Vagina (tissue), 2 donors: ENCODE measurements at places on chromosomes 16 and 17.

- DNase-seq = no peak
These were observed 37.2 kb upstream of the ENDOV start for GRCh38 chr17:80377798-80378197.

DNA sequence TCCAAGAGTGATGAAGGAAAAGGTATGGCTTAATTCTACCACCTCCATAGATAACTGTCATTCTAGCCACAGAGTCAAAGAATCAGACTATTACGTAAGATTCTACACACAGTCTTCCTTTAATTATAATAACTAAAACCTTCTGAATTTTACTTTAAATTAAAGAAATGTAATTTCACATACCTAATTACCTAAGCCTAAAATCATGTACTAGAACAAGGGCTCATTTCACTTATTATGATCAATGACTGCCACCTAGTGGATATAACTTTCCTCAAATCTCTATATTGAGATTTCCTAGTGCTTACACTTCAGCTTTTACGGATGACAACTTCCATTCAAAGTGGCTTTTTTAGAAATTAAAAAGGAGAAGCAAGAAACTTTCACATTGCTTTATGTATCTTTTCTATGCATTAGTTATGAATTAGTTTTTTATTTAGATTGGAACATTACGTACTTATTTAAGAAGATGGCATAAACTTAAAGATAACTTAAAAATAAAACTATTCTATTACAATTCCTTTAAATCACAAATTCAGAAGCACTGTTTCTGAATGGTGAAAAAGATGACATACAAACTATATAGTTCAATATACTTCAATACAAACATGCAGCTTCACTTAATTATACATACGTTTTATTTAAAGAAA, 18.2 kb upstream of the ABCA10 start:
- DNase-seq = no peak

- no peak for DNase-seq
These were observed 18.0 kb downstream of the FAM234A start for GRCh38 chr16:252366-253337.

DNA sequence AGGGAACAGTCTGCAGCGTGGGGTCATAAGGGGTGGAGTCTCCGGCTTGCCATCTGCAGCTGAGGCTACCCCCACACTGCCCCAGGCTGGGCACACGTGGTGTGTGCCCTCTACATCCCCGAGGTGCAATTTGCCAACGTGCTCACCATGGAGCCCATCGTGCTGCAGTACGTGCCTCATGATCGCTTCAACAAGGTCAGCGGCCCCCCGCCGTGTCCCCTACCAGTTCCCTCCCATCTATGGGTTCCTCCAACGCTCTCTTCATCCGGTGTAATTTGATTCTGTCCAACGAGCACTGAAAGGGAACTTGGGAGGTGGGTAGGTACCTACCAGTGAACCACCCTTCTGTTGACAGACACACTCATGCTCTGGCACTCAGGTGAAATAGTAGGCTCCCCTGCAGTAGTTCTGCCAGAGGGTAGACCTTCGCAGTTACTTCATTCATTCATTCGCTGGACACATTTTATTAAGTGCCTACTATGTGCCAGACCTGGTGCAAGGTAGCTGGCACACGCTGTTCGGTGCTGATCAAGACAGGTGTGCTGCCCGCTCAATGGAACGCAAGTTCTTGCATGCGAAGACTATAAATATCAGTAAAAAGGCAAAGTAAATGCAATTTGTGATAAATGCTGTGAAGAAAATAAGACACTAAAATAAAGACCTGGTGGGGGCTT, 2.7 kb downstream of the MLLT6 start:
- no peak for DNase-seq

- no peak for DNase-seq
These were observed 37.1 kb downstream of the SPACA3 start for GRCh38 chr17:33028778-33029177.

GRCh38 chr16:77975942-77976341, 46.4 kb upstream of the CLEC3A start:
- no peak for DNase-seq

DNA sequence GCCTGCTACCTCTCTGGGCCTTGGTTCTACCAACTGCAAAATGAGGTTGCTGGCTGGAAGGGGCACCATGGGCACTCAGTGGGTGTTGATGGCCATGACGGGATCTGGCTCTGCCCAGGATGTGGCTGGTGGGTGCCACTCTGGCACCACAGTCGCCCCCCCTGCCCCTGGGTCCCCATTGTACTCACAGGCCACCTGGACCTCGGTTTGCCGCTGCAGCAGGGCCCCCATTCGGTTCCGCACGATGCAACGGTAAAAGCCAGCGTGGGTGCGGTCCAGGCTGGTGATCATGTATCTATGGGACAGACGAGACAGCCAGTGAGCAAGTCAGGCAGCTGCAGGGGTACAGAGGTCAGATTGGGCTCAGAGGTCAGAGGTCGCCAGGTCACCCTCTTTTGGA, 160.1 kb upstream of the CDC42EP4 start:
- no peak for DNase-seq

DNA sequence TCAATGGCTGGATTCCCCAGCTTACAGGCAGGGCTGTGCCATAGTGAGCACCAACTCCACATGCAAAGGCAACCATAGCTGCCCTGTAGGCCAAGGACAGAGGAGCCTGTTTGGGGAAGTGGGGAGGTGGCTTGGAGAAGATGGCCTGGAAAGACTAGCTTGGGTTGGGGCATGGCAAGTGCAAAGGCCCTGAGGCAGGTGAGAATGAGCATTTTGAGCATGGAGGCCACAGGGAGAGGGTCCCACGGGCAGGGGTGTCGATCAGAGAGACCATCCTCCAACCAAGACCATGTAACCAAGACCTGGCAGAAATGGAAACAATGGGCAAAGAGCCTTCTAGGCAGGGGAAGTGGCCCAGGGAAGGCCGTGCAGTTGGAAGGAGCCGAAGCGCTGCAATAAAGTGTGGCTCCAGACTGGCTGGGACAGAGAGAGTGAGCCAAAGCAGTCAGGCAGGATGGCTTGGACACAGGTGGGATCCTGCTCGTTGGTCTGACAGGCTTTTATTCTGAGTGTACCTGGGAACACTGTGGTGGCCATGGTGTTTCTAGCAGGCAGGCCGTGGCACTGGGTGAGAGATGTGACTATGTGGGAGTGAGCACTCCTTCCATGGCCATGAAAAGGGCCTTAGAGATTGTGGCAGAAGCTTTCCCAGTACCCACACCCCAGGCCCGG, 24.8 kb upstream of the MPRIP start:
- DNase-seq = no peak

- DNase-seq = no peak
These were observed 39.2 kb downstream of the TMEM11 start for GRCh38 chr17:21174713-21175112.

GRCh38 chr17:75267411-75268232, 3.4 kb downstream of the MIF4GD start:
- no peak for DNase-seq

DNA sequence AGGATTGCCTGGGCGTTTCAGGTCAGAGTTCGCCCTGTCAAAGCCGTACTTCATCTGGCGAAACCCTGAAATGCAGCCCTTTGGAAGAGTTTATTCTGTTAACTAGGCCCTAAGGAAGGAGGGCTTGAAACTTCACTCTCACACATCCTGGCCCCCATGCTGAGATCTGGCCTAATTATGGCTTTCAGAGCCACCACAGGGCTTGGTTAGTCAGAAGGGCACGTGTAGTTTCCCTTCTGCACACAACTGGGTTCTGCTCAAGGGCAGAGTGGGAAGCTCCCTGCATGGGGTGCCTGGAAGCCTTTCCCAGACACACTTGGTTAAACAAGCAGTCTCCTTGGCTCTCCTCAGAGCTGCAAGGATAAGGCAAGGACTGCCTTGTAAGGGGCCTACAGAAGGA, 397.3 kb downstream of the SHISA9 start:
- no peak for DNase-seq

- DNase-seq = no peak
These were observed 63.6 kb downstream of the NUP93 start for GRCh38 chr16:56793492-56793891.

DNA sequence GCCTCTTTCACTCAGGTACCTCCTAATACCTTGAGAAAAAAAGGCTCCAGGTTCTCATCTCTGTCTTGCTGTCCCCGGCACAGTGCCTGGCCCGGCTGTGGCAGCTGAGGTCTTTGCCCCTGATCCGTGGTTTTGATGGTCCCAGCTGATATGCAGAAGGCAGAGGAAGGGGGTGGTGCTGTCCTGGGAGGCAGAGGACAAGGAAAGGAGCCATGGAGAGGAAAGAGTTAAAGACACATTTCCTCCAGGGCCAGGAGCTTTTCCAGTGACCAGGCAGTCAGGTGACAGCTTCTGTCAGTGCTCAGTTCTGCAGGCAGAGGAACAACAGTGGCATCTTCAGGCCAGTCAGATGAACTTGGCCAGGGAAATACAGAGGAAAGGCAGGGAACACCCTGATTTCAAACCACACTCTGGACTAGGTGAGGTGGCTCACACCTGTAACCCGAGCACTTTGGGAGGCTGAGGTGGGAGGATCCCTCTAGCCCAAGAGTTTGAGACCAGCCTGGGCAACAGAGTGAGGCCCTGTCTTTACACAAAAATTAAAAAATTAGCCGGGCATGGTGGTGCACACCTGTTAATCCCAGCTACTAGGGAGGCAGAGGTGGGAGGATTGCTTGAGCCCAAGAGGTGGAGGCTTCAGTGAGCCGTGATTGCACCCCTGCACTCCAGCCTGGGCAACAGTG, 3.3 kb upstream of the COG1 start:
- no peak for DNase-seq

GRCh38 chr16:6335072-6335471, 997.6 kb upstream of the RBFOX1 start:
- DNase-seq = no peak
